Thoracic aorta (tissue), 2 donors: ENCODE measurements at places on chromosomes 2 and 18. TPM values are rescaled to one million over a fixed set of nuclear protein-coding genes. Genes with fewer than 3 reads are reported as not detected.

DNA sequence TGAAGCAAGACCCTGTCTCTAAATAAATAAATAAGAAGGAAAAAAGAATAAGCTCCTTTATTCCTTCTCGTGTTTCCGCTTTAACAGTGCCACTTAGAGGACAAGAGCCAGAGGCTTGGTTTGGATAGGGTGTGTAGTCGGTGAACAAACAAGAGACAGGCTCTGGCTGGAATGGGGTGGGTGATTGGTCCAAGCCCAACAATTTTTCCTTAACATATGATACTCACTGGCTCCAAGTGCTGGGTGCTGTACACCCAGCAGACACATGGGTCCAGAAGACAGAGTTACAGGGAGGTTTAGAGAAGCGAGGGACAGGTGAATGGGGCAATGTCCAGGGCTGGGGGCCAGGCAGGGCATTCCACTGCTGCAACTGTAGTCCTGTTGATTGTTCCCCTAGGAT, 77.8 kb downstream of the NCAPH start:
- peaks cover 24% of the 10 kb centered on the region for H3K4me1 ChIP-seq
- no peaks in the 10 kb centered on the region for H3K27me3 ChIP-seq
- H3K27ac ChIP-seq, result peak overlapping the region; percentile 49
- H3K4me3 ChIP-seq, result peak overlapping the region; percentile 75

DNA sequence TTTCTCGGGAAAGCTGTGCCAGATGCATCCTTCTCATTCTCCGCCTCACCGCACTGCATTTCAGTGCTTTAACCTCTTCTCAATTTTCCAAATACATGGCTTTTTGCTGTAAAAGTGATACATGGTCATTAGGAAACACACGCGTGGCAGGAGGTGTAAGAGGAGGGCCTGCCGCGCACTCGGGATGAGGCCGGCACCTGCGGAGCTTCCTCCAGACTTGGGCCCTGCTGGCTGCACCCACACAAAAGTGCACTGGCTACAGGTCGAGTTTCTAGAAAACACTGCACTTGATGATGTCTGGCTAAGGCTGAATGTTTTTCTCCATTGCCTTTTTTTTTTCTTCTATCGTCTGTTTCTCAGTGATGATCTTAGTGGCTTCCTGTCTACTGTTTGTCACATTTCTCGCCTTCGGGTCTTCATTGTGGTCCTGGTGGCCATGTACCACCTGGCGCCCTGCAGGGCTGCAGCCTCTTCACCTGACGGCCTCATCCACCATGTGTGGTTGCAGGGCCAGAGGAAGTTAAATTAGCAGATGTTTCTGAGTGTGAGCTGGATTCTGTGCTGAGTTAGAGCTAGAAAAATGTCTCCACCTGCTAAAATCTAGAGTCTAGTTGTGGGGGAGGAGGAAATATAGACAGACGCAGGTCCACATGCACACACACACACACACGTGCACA, 7.6 kb downstream of the KCNG2 start:
- no peaks in the 10 kb centered on the region for H3K36me3 ChIP-seq
- no peak overlapping the region for H3K27ac ChIP-seq
- no peaks in the 10 kb centered on the region for H3K27me3 ChIP-seq
- no peak for DNase-seq
- no peak overlapping the region for H3K4me3 ChIP-seq

DNA sequence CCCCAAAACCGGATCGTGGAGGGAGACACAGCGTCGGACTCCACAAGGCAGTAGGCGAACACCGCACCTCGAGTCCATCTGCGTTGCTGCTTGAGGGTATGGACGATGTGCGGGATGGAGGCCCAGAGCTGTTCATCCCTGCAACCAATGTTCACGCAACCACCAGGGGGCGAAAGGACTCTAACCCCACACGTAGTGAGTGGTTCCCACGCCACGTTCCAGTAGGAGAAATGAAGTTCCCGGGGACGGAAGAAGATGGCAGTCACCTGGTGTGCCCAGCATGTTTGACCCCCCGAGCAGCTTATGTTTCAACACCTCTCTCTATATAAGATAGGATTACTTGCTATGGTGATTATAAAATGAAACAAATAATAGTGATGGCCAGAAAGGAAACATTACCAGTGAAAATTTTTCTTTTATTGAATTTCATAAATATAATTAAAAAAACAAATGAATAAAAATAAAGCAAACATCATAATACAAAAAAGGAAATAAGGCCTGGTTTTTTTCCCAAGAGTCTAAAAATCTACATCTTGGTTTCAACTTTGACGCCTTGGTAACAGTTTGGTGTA, 184.3 kb downstream of the SH3BP4 start:
- H3K4me3 ChIP-seq, result no peak overlapping the region
- no peaks in the 10 kb centered on the region for H3K27me3 ChIP-seq
- no peaks in the 10 kb centered on the region for H3K36me3 ChIP-seq
- H3K4me1 ChIP-seq, result no peaks in the 10 kb centered on the region

The MATN3 gene
- total RNA-seq, result 1.8 TPM

DNA sequence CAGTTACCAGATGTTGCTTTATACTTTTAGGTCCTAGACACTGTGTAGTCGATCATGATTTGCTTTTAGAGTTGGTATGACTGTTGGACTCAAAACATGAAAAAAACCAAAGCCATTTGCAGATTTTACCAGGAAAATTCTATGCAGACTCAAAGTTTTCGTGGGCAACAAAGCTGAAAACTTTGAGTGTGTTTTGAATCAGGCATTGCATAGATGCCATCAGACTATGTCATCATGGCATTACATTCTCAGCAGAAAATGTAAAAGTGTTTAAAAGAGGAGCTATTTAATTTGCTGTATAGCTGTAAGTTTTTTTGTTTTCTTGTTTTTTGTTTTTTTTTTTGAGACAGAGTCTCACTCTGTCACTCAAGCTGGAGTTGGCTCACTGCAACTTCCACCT, 43.5 kb upstream of the ELAC1 start:
- no peak overlapping the region for H3K27ac ChIP-seq
- H3K4me1 ChIP-seq, result no peaks in the 10 kb centered on the region
- no peak overlapping the region for H3K4me3 ChIP-seq
- no peaks in the 10 kb centered on the region for H3K27me3 ChIP-seq
- peaks cover 8% of the 10 kb centered on the region for H3K36me3 ChIP-seq

- H3K36me3 ChIP-seq, result no peaks in the 10 kb centered on the region
- no peaks in the 10 kb centered on the region for H3K4me1 ChIP-seq
- no peak for DNase-seq
- no peaks in the 10 kb centered on the region for H3K27me3 ChIP-seq
- no peak overlapping the region for H3K4me3 ChIP-seq
- no peak overlapping the region for H3K27ac ChIP-seq
Observed at GRCh38 chr2:150554046-150554445, 66.6 kb upstream of the RND3 start.

The SNED1 gene
- 133 TPM for total RNA-seq

The FEV gene
- not detected for total RNA-seq

DNA sequence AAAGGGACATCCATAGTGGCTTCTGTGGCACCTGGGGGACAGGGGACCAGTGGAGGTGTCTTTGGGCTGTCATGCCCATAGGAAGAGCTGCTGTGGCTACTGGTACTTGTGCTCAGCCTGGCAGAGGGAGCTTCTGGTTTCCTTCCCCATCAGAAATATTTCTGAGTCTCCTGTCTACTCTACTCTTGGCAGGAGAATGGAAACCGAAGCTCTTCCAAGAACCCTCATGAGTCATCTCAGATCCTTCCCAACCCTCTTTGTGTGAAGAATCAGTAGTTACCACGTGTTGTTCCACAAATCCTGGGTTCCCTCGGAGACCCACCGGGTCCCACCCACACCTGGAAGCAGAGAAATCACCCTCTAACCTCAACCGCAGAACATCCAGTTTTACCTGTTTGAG, 234.9 kb downstream of the FHOD3 start:
- no peak for DNase-seq
- no peaks in the 10 kb centered on the region for H3K36me3 ChIP-seq
- no peaks in the 10 kb centered on the region for H3K4me1 ChIP-seq
- no peak overlapping the region for H3K27ac ChIP-seq
- H3K4me3 ChIP-seq, result no peak overlapping the region
- H3K27me3 ChIP-seq, result no peaks in the 10 kb centered on the region

The TNFAIP6 gene
- 6.9 TPM for total RNA-seq

- DNase-seq, result no peak
- H3K4me1 ChIP-seq, result peaks cover 30% of the 10 kb centered on the region
- no peaks in the 10 kb centered on the region for H3K36me3 ChIP-seq
- H3K27ac ChIP-seq, result peak overlapping the region; percentile 23
- peak overlapping the region; percentile 92 for H3K4me3 ChIP-seq
Observed at GRCh38 chr2:101306410-101306809, 2.1 kb downstream of the RNF149 start.

GRCh38 chr2:204234879-204235278, 298.3 kb downstream of the ICOS start:
- no peak for DNase-seq
- no peaks in the 10 kb centered on the region for H3K27me3 ChIP-seq
- H3K4me1 ChIP-seq, result peaks cover 17% of the 10 kb centered on the region
- H3K27ac ChIP-seq, result no peak overlapping the region
- no peak overlapping the region for H3K4me3 ChIP-seq

GRCh38 chr2:198483051-198483450, 678.7 kb downstream of the PLCL1 start:
- no peaks in the 10 kb centered on the region for H3K27me3 ChIP-seq
- H3K27ac ChIP-seq, result no peak overlapping the region
- no peaks in the 10 kb centered on the region for H3K36me3 ChIP-seq
- no peaks in the 10 kb centered on the region for H3K4me1 ChIP-seq
- no peak overlapping the region for H3K4me3 ChIP-seq

The GKN2 gene
- not detected for total RNA-seq

DNA sequence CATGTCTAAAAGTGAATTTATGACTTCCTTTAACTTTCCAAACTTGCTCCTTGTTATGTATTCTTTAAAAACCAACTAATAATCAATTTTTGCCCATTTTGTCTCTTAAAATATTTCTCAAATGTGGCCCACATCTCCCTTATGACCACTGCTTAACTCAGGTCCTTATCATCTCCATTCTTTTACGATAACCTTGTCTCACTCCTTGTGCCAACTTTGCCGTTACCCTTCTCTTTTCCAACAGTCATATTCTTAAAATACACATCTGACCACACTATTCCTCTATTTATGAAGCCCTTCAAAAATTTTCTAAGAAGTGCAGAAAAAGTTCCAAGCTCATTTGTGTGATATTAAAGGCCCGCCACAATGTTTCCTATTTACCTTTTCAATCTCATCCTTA, 47.8 kb downstream of the PPP1R1C start:
- H3K4me3 ChIP-seq, result no peak overlapping the region
- no peaks in the 10 kb centered on the region for H3K4me1 ChIP-seq
- no peaks in the 10 kb centered on the region for H3K36me3 ChIP-seq
- H3K27me3 ChIP-seq, result no peaks in the 10 kb centered on the region
- no peak overlapping the region for H3K27ac ChIP-seq

DNA sequence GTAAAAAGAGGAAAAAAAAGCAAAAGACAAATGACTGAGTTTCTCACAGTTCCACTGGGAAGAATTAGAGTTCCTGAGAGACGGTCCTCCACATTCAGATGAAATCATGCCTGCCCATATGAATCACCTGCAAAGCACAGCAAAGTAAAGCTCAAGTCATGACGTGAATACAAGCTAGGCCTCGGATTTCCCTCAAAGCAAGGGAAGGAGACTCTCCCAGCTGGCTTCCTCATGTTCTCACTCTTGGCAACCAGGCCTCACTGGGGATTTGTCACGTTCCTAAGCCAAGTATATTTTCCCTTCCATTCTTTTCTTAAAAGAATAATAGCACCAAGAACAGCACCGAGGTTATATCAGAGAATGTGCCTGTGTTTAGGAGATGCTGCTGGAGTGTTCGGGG, 47.0 kb downstream of the CYP27C1 start:
- DNase-seq, result no peak
- H3K36me3 ChIP-seq, result no peaks in the 10 kb centered on the region
- peaks cover 19% of the 10 kb centered on the region for H3K4me1 ChIP-seq
- no peak overlapping the region for H3K27ac ChIP-seq

GRCh38 chr2:214750529-214750928, 59.0 kb downstream of the BARD1 start:
- no peak for DNase-seq
- H3K27ac ChIP-seq, result no peak overlapping the region
- peaks cover 7% of the 10 kb centered on the region for H3K36me3 ChIP-seq

DNA sequence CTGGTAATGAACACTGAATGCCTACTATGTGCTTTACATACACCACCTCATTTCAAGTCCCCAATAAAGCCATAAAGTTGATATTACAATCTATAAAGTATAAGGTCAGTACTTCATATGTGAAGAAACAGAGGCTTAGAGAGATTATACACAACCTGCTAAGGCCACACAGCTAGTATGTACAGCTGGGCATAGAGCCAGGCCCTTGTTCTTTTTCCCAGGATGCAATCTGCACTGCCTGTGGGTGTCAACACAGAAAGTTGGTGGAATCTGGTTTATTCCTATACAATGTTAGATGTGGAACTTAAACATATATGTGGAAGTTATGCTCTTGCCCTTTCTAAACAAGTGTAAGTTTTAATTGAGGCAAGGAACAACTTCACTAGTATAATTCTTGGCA, 32.8 kb downstream of the INSIG2 start:
- DNase-seq, result no peak
- H3K27me3 ChIP-seq, result no peaks in the 10 kb centered on the region
- no peaks in the 10 kb centered on the region for H3K36me3 ChIP-seq
- no peak overlapping the region for H3K27ac ChIP-seq
- peaks cover 39% of the 10 kb centered on the region for H3K4me1 ChIP-seq
- H3K4me3 ChIP-seq, result no peak overlapping the region

DNA sequence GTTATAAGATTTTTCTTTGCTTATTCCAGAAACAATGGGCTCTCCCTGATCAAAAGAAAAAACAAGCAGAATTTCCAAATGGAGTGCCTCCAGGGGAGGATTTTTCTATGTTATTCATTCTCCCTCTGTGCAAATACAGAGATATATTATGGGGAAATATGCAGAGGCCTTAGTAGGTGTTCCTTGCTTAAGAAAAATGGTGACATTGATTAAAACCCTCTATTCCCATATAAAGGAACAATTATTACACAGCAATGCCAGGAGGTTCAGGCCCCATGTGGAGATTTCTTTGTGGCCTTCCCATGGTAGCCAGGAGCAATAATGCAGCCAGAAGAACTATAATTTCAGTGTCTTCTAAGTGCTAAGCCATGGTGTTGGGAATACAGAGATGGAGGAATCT, 255.9 kb upstream of the CXCR4 start:
- H3K4me3 ChIP-seq, result no peak overlapping the region
- no peak for DNase-seq
- no peak overlapping the region for H3K27ac ChIP-seq
- H3K4me1 ChIP-seq, result no peaks in the 10 kb centered on the region

- H3K27ac ChIP-seq, result no peak overlapping the region
- H3K4me1 ChIP-seq, result no peaks in the 10 kb centered on the region
- H3K27me3 ChIP-seq, result no peaks in the 10 kb centered on the region
Observed at GRCh38 chr2:39247512-39248043, 3.8 kb upstream of the CDKL4 start.

- no peak overlapping the region for H3K4me3 ChIP-seq
- no peaks in the 10 kb centered on the region for H3K27me3 ChIP-seq
- H3K36me3 ChIP-seq, result no peaks in the 10 kb centered on the region
- H3K4me1 ChIP-seq, result peaks cover 2% of the 10 kb centered on the region
Observed at GRCh38 chr2:231321556-231322334, 73.8 kb upstream of the B3GNT7 start.

The CCL20 gene
- not detected for total RNA-seq

DNA sequence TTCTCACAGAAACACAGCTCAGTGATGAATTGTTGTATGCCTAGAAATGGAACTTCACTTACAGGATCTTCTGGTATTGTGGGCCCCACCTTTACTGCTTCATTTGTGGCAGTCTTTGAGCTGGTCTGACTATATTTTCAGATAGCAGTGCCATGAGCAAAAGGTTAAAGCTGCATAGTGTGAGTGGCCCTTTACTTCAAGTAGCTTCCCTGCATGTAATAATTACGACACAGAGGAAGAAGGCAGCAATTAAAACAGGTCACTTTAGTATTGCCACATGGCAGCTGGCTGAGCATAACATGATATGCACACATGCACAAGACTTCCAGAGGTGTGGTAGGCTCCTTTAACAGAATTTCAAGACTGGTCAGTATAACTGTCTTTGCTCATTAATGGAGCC, 426.3 kb upstream of the ZEB2 start:
- no peak overlapping the region for H3K4me3 ChIP-seq
- H3K27ac ChIP-seq, result no peak overlapping the region
- no peaks in the 10 kb centered on the region for H3K36me3 ChIP-seq
- H3K4me1 ChIP-seq, result peaks cover 29% of the 10 kb centered on the region
